ENCODE measurements at places on chromosomes 1 and 21.

DNA sequence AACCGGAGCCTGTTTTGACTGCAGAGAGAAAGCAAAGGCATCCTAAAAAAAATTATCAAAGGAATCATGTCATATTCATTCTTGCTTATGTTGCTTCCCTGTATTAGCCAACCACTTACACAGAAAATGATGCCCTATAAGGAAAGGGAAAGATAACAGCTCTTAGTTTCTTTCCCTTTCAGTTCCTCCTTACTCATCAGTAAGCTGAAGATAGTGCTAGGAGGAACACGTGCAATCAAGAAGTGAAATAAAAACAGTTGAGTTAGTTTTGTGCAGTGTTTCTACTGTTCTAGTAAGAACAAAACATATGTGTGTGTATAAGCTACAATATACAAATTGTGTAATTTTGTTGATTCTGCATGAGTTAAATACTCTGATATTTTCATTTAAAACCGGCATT lies 45.3 kb upstream of the MTF2 start:
- DNase-seq: no peak

GRCh38 chr1:20848162-20848561 lies 61.1 kb upstream of the HP1BP3 start:
- DNase-seq: no peak

DNA sequence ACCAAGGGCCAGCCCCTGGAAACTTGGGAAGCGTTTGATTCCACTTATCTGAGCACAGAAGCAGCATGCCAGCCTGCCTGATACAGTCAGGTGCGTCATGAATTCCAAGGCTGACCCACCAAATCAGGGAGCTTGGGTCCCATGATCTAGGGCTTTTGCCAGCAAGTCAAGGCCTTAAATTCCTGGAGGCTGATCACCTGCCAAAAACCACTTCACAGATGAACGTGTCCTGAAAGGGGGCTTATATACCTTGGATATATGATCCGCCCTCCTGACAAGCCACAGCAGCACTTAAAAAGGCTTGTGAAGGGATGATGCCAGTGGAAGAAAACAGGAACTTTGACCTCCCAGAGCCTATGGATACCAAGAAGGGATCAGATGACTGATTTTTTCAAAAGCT lies 24.0 kb upstream of the CLIC6 start:
- no peak for DNase-seq

- DNase-seq: no peak
Measured at GRCh38 chr21:41663805-41664788, 102.8 kb downstream of the RIPK4 start.

- DNase-seq: no peak
Measured at GRCh38 chr1:8476006-8476405, 158.1 kb downstream of the SLC45A1 start.

GRCh38 chr1:241269116-241269515 lies 87.9 kb downstream of the RGS7 start:
- no peak for DNase-seq

DNA sequence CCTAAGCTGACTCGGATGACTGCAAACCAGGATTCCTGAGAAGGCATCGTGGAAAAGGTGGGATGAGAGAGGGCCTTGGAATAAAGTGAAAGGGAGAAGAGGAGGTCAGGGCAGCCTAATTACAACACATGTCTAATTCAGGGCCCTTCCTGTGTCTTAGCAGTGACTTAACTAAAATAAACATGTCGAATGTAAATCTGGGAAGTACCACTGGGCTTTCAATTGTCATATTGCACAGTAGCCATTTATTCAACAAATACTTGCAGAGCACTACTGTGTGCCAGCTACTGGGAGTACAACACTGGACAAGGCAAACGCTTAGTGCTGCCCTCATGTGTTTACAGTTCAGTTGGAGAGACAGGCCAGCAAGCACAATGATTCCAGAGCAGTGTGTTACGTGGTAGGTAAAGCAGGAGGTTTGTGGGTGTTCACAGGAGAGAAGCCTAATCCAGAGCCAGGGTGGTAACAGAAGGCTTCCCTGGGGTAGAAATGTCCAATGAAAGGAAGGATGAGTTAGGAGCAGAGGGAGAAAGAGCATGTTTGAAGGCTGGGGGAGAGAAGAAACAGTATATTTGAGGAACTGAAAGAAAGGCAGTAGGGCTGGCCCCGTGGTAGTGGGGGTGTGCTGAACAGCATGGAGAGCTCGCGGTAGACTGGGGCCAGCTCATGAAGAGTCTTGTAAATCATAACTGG lies 38.0 kb upstream of the RASAL2 start:
- DNase-seq: no peak

DNA sequence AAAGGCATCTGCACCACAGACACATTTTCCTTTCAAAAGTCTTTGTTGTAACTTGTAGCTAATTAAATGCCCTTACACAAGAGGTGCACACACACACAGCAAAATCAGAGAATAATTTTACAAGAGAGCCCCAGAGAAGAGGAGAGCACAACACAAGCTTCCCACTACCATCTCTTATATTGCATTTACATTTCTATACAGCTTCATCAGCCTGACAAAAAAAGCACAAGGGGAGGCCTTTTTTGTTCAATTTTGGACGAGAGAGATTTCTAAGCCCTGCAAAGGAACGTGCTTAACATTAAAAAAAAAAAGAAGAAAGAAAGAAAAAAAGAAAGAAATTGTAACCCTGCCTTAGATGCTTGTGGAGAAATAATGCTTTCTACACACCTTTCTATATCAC lies 17.1 kb upstream of the ESRRG start:
- no peak for DNase-seq

DNA sequence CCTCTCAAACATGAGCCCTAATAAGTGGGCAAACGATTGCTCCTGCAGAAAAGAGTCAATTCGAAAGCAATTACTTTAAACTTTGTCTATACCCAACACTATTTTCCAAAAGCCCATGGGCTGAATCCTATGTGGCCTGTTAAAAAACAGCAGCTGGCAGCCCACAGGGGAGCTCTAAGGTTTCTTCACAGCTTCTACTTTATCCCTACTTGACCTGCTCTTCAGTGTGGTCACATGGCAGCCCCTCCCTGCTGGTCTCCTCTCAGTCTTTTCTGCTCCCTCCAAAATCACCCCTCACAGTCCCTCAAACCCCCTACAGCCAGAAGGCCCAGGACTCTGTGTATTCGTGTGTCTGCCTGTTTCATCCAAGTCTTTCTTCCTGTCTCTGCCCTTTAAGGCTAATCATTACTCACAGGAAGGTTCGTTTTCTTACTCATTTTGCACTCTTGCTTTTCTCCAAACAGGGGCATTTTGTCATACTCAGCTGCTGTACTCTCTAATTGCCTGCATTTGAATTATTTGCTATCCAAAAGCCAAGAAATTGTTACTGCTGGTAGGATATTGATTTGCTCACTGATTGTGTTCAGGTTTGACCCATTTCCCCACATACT lies 62.4 kb upstream of the FAM3B start:
- DNase-seq: no peak

GRCh38 chr1:71647513-71648300 lies 566.9 kb upstream of the ZRANB2 start:
- no peak for DNase-seq

- DNase-seq: no peak
Measured at GRCh38 chr1:242245255-242245654, 246.4 kb upstream of the MAP1LC3C start.

GRCh38 chr1:35756064-35756463 lies 13.7 kb downstream of the CLSPN start:
- no peak for DNase-seq

DNA sequence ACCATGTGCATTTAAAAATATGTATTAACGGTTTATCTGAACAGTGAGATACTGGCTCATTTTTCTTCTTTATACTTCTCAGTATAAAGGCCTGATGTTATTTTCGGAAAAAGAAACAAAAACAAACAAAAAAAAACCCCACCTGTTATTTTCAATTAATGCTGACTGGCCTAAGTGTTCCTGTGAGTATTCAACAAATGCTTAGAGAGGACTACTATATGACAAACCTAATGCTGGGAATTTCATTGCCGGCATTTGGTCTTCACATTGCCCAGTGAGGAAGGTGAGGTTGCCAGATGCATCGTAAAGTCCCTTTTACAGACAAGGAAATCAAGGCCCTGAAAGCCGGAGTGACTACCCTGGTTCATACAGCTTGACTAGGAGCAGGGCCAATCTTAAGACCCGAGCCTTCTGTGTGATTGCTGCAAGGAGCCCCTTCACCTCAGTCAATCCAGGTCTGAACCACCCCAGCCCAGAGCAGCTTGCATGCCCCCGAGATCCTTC lies 599 bp downstream of the MRPL24 start:
- DNase-seq: no peak

GRCh38 chr1:9604836-9605235 lies 16.1 kb downstream of the TMEM201 start:
- DNase-seq: no peak

DNA sequence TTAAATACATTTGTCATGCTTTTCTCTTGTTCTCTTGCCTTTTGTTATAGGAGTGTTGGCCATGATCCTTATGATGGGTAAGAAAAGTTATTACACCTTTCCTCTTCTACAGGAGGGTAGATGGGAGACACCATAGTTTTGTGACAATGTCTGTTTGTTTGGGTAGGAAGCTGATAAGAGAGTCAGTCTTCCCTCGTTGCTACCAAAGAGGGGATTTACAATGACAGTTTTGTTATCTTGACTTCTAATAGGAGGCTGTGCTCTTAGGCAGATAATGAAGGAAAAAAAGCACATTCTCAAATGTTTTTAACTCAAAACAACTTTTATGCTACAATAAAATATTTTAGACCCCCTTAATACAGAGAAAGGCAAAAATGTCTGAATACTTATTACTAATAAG lies 48.0 kb upstream of the WLS start:
- DNase-seq: no peak

DNA sequence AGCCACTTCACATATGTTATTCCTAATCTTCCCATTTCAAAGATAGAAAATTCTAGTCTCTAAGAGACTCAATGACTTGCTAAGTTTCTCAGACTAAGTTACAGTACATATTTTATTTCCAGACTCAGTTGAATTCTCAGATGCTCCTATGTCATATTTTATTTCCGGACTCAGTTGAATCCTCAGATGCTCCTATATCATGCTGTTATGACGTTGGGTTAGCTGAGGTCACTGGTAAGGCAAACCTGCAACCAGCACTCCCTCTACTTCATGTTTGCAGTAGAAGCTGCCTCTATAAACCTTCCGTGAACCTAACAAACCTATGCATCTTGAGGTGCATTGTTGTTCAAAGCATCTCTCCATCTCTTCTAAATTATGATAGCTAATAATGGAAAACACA lies 187.1 kb upstream of the SGIP1 start:
- DNase-seq: no peak

- DNase-seq: no peak
Measured at GRCh38 chr1:243471754-243472745, 216.2 kb downstream of the SDCCAG8 start.

DNA sequence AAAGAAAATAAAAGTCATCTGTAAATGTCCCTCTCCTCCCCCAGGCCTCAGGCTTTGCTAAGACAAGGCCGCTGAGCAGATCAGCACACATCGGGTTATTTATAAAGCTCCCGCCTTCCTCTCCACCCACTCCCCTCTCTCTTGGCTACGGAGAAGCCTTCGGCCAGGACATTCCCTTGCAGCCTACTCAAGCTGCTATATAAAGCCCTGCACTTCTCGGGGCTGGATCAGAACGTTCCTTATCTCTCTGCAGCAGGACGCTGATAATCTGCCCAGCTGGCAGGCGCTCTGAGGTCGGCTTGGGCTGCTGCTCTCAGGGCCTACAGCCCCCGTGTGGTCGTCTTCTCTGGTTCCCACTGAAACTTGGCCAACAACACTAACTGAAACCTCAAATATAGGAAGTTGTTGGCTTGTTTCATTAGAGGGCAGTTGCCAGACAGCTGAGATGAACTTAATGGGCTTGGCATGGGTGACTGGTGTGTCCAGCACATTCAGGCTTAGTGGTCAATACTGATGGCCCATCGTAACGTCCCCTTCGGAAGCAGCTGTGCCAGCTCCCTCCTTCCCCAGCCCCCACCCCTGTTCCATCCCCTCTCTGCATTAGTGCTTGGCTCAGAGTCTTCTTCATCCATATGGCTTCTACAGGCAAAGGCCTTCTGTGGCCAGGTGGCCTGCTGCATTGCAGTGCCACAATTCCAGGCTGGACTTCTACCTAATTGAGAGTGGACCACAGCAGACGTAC lies 64.6 kb downstream of the IER5 start:
- DNase-seq: no peak

DNA sequence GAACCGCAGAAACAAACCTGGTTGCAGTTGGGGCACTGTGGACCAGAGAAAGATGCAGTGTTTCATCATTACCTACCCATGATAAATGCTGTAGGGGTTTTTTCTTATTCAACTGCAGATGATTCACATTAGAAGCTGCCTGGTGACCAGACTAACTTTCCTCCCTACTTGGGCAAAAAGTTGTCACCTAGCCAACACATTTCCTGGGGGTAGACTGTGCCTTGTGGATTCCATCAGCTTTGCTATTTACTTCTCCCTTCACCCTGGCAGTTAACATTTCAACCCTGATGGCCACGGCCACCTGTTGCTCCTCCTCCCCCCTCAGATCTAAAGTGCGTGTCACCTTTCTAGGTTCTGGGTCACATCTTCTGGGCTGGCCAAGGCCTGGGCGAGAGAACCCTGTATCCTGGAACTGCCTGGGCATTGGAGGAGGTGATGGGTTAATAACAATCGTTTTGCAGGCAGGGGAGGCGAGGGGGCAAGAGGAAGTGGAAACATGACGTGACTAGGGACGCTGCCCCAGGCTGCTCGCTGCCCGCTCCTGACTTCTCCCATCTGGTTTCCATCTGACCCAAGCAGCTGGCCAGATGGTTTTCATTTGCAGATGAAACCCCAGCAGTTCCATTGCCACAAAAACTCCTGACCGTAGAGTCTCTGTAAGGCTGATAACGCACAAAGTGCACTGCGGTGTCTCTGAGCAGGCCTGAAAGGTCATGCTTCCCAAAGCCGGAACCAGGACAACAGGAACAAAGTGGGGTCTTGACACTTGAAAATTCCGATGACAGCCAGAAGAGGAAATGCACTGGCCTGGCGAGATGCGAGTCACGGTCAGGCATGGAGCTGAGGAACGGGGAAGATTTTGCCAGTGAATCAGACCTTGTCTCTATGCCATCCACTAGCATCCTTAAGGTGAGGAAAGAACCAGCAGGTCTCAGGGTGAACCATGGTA lies 36.6 kb downstream of the CAPZB start:
- no peak for DNase-seq

DNA sequence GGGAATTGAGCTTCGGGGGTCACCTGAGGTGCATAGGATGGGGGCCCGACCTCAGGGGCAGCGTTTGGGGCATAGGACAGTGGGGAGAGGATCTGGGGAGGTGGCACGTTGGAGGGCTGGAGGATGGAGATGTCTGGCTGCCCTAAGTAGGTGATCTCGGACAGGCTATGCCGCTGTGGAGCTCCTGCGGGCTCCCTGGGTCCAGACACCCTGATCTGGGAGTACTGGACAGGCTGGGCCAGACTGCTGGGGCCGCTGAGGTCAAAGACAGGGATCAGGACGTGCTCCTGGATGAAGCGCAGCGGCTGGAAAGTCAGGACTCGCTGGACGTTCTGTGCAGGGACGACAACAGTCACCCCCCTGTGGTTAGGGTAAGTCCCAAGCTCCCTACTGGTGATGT lies 9.5 kb upstream of the MYOM3 start:
- no peak for DNase-seq

DNA sequence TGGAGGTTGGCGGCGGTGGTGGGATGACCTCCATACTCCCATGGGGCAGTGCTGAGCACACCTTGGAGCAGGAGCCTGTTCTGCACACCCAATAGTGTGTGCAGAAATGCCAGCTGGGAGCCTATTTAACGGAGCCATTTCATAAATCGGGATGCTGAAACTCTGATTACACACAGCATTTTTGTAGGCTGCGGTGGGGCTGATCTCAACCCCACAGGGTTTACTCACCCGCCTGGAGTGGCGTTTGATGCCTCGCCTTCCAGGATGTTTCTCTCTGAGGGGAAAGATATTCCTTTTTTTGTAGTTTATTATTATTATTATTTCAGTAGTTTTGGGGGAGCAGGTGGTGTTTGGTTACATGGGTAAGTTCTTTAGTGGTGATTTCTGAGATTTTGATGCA lies 82.6 kb upstream of the WDR26 start:
- no peak for DNase-seq

All from activated CD8-positive, alpha-beta memory T cell treated with anti-CD3 and anti-CD28 coated beads for 4 hours (primary cell).